ENCODE measurements at places on chromosomes 4 and X. TPM values are rescaled to one million over a fixed set of nuclear protein-coding genes. Genes with fewer than 3 reads are reported as not detected.

AMBN gene
- not detected for total RNA-seq

APLN gene
- total RNA-seq = 2.1 TPM

MMAA gene
- total RNA-seq = 0.99 TPM

ADAMTS3 gene
- total RNA-seq = 0.12 TPM

PAK3 gene
- 0.59 TPM for total RNA-seq

NUDT10 gene
- total RNA-seq = not detected

CT45A1 gene
- total RNA-seq = not detected

SLC25A14 gene
- 33.1 TPM for total RNA-seq

GYG2 gene
- total RNA-seq = 5.2 TPM

HCCS gene
- total RNA-seq = 48.6 TPM

CT83 gene
- total RNA-seq = not detected

NPNT gene
- 0.07 TPM for total RNA-seq

GRIA3 gene
- total RNA-seq = 4.7 TPM

ETDA gene
- total RNA-seq = not detected

RPA4 gene
- total RNA-seq = not detected

SRPX gene
- 45.2 TPM for total RNA-seq

TMEM47 gene
- total RNA-seq = 52.1 TPM

DDX53 gene
- 1.6 TPM for total RNA-seq

BTC gene
- 0.54 TPM for total RNA-seq

ZNF711 gene
- 1.6 TPM for total RNA-seq

SSX4B gene
- not detected for total RNA-seq

SPANXN4 gene
- not detected for total RNA-seq

CLIC2 gene
- 1.3 TPM for total RNA-seq

TMEM271 gene
- total RNA-seq = not detected

ATP6AP1 gene
- 144 TPM for total RNA-seq

NUDT11 gene
- 4.1 TPM for total RNA-seq

NR0B1 gene
- total RNA-seq = not detected

UCP1 gene
- not detected for total RNA-seq

PLXNB3 gene
- 1.2 TPM for total RNA-seq

DNAAF6 gene
- total RNA-seq = not detected

WDR45 gene
- total RNA-seq = 45.2 TPM

DMP1 gene
- not detected for total RNA-seq

LRP2BP gene
- total RNA-seq = 0.07 TPM

CHRNA9 gene
- 3.1 TPM for total RNA-seq

KLKB1 gene
- not detected for total RNA-seq

ZIC3 gene
- not detected for total RNA-seq

KCTD8 gene
- not detected for total RNA-seq

TRIM60 gene
- total RNA-seq = not detected

F8A3 gene
- total RNA-seq = 21.0 TPM

ENOX2 gene
- 23.2 TPM for total RNA-seq

XAGE1A gene
- not detected for total RNA-seq

GALNTL6 gene
- total RNA-seq = not detected
